Upper lobe of right lung (tissue), 1 donor: ENCODE measurements at places on chromosomes 11 and 22. TPM values are rescaled to one million over a fixed set of nuclear protein-coding genes. Genes with fewer than 3 reads are reported as not detected.

NLRX1 gene
- total RNA-seq = 17.7 TPM

DENND5A gene
- 90.8 TPM for total RNA-seq

DDIAS gene
- total RNA-seq = 3.8 TPM

DNA sequence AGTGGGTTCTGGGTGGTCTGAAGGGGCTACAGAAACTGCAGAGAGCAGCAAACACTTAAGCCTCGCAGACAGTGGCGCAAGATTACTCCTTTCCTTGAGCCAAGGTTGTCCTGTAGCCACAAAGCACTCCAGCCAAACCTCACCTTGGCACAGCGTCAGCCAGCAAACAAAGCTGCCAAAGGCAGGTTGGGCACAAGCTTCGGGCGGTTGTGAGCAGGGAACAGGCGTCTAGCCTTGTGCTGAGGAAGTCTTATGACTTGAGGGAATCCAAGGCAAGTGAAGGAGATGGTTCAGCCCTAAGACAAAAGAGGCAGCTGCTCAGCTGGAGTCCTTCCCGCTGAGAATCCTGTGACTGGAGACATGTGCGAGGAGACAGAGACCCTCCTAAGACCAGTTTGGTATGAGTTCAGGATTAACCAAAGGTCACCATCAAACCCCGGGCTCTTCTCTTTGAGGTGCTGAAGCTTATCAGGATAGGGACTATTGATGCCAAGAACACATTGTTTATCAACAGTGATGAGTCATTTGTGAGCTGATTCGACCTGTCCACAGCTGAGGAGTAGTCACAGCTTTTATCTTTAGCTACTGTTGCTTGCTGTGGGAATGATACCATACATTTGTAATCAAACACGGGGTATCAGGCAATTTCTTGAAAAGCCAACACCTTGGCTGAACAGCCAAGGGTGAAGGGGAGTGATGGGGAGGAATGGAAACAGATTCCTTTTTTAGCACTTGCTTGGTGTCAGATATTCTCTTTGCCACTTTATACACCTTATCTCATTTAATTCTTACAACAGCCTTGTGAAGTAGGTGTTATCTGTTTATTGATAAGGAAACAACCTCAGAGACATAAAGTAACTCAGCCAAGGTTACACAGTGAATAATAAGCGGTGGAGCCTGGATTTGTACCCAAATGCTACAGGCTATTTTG lies 4.6 kb downstream of the ADM start:
- no peak overlapping the region for H3K4me3 ChIP-seq
- H3K36me3 ChIP-seq = no peaks in the 10 kb centered on the region
- H3K4me1 ChIP-seq = peaks cover 52% of the 10 kb centered on the region
- peaks cover 2% of the 10 kb centered on the region for H3K27me3 ChIP-seq

- no peak for DNase-seq
- no peak overlapping the region for H3K4me3 ChIP-seq
- no peak overlapping the region for H3K27ac ChIP-seq
- no peaks in the 10 kb centered on the region for H3K27me3 ChIP-seq
- H3K36me3 ChIP-seq = no peaks in the 10 kb centered on the region
These were observed 245.4 kb downstream of the DYNC2H1 start for GRCh38 chr11:103354656-103355055.

DNA sequence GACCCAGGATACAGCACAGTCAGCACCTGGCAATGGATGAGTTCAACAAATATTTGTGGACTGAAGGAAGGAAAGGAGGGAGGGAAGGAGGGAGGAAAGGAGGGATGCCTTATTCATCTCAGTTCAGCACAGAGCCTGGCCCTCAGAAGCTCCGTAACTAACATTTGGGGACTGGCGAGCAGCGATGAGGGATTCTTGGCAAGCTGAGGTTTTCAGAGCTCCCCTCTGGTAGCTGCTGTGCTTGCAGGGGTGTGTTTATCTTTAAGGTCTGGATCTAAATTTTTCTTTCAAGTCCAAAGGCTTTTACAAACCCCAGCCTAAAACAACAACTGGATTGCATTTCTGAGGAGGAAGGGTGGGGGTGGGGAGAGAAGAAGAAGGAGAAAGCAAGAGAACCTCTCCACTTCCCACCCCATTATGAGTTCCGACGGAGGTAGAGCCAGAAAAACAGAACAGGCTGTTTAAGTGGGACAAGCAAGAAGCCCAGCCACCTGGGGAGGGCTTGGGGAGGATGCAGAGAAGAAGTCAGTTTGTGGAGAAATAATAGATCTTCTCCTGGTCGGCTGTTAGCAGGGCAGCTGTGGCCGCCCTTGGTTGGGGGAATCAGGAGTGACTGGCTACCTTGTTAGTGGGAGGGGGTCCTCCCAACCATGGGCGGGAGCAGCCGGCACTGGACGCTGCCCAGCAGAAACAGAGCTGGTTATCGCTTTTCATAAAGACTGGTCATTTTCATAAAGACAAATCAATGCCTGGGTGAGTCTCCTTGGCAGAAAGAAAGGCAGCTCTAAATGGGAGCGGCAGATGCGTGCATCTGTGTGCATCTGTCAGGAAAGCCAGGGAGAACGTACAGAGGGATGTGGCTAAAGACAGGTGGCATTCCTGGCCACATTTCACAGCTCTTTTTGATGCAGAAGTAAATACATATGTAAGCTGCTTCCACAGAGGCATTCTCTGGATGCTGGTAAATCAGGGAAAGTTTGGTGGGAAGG lies 78.0 kb downstream of the TSPAN18 start:
- no peak overlapping the region for H3K4me3 ChIP-seq
- H3K4me1 ChIP-seq = no peaks in the 10 kb centered on the region
- no peaks in the 10 kb centered on the region for H3K27me3 ChIP-seq

DNA sequence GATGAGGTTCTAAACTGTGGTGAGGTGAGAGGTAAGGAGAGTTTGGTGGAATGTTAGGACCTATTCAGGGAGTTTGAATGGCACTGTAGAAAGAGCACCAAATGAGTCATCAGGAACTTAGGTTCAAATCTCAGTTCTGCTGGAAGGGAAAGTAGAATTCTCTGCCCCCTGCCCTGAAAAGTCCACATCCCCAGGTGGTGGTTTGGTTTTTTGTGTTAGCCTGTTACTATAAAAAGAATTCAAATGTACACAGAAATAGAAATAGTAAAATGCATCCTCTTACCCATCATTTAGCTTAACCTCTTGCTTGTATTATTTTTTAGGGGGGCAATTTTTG lies 20.2 kb downstream of the PPFIBP2 start:
- no peak overlapping the region for H3K27ac ChIP-seq
- H3K4me3 ChIP-seq = no peak overlapping the region
- H3K4me1 ChIP-seq = peaks cover 13% of the 10 kb centered on the region
- peaks cover 3% of the 10 kb centered on the region for H3K27me3 ChIP-seq
- no peaks in the 10 kb centered on the region for H3K36me3 ChIP-seq

DNA sequence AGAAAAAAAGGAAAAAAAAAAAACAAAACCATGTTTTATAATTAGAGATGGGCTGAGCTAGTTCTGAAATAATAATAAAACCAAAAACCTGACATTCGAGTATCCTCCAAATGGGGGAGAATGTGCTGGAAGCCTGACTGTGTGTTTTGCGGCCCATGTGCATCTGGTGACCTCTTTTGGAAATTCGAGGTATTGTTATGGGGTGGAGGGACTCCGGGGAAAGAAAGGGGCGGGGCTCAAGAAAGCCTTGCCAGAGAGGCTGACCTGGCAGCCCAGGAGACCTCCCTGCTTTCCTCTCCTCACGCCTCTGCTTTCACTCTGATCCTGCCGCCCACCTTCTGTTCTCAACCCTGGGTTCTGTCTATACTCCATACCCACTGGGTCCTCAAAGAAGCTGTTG lies 72.9 kb downstream of the CTTN start:
- no peaks in the 10 kb centered on the region for H3K36me3 ChIP-seq
- DNase-seq = peak; percentile 51
- H3K27ac ChIP-seq = no peak overlapping the region
- no peak overlapping the region for H3K4me3 ChIP-seq
- H3K27me3 ChIP-seq = no peaks in the 10 kb centered on the region
- no peaks in the 10 kb centered on the region for H3K4me1 ChIP-seq

DNA sequence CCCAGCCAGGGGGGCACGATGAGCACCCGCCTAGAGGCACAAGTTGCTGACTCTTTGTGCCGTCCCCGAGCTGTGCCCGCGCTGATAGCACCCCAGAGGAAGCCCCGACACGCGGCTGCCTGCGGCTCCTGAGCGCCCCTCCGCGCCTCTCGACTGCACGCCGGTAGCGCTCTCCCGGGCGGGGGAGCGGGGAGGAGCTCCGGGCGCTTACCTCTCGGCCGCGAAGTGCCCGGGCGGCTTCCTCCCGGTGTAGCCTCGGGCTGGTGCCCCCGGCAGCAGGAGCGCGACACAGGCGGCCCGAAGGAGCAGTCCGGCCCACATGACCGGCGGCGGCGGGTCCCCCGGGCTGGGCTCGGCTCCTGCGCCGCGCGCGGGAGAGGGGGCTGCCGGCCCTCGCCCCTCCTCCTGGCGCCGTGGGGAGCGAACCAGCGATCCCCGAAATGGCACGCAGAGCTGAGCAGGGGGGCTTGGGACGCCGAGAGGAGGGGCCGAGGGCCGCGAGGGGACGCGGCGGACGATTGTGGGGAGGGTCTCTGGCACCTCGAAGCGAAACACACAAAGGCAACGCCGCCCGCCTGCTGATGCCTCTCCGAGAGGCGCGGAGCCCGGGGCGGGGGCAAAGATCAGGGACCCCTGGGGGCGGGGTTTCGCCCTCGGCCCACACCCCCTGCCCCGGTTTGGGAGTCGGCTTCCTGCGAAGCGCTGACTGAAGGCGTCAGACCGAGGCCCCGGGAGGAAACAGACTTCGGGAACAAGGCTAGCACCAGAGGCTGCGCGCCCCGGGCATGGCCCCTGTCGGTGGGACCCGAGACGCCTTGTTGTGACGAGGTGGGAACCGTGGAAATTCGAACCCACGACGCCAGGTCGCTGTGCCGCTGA lies at the start of gene VWCE:
VWCE (minus strand) TSS at position 600 of the 879 bp plus-strand sequence; CDS start at position 321, 279 bp downstream.
- H3K27me3 ChIP-seq = peaks cover 11% of the 10 kb centered on the region
- peak within 1 kb of the TSS; percentile 53 for H3K4me3 ChIP-seq
- DNase-seq = peak; percentile 84
- H3K36me3 ChIP-seq = peaks cover 20% of the 10 kb centered on the region

DNA sequence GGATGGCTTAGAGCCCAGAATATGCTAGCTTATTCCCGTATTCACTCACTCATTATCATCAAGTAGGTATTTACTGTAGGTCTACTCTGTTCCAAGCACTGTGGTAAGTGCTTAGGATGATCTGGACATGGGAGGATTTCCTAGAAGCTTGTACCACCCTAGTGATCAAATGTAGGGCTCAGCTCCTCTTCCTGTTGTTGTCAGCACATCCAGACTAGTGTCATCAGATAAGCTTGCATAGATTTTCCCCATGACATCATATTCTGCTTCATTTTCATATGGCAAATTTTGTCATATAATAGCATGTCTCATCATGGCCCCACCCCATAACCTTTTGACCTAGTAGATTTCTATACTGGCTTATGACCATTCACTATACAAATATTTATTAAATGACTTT lies 19.3 kb upstream of the NUCB2 start:
- no peaks in the 10 kb centered on the region for H3K4me1 ChIP-seq
- no peaks in the 10 kb centered on the region for H3K27me3 ChIP-seq
- H3K36me3 ChIP-seq = no peaks in the 10 kb centered on the region
- H3K4me3 ChIP-seq = no peak overlapping the region
- no peak for DNase-seq
- H3K27ac ChIP-seq = no peak overlapping the region

- H3K4me1 ChIP-seq = peaks cover 22% of the 10 kb centered on the region
- peaks cover 14% of the 10 kb centered on the region for H3K36me3 ChIP-seq
- H3K4me3 ChIP-seq = peak within 1 kb of the TSS; percentile 74
- no peak for DNase-seq
- no peak within 1 kb of the TSS for H3K27ac ChIP-seq
These were observed at the start of gene DDX25 for GRCh38 chr11:125903711-125904659. TSS of gene DDX25 (plus strand) at chr11:125904508. CDS start at chr11:125904518, 10 bp downstream.

GRCh38 chr11:59550842-59551658 lies 39.7 kb downstream of the OR4D9 start:
- no peaks in the 10 kb centered on the region for H3K36me3 ChIP-seq
- peaks cover 7% of the 10 kb centered on the region for H3K4me1 ChIP-seq
- H3K4me3 ChIP-seq = peak overlapping the region; percentile 54
- H3K27ac ChIP-seq = peak overlapping the region; percentile 78
- H3K27me3 ChIP-seq = no peaks in the 10 kb centered on the region
- peak; percentile 84 for DNase-seq
